ENCODE measurements at places on chromosomes 3 and 15. TPM values are rescaled to one million over a fixed set of nuclear protein-coding genes. Genes with fewer than 3 reads are reported as not detected.

The ZKSCAN7 gene
- total RNA-seq: 13.0 TPM

The NCEH1 gene
- 2.7 TPM for total RNA-seq

The WDR48 gene
- total RNA-seq: 31.7 TPM

The PLSCR2 gene
- total RNA-seq: 5.1 TPM

The HES1 gene
- 49.4 TPM for total RNA-seq

DNA sequence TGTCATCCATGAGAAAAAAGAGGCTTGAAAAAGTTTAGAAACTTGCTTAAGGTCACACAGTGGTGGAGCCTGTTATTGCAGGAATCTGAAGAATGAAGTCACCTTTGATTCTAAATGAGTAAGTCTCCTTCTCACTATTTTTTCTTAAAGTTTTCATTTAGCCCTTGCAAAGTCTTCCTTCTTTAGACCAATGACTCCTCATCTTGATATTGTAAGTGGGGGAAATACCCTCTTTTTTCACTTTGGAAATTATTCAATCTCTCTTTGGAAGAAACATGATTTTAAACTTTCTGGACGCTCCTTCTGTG, 787 bp upstream of the SLMAP start:
- DNase-seq: peak; percentile 42

GRCh38 chr3:8873740-8874139, 89.5 kb downstream of the RAD18 start:
- DNase-seq: no peak

DNA sequence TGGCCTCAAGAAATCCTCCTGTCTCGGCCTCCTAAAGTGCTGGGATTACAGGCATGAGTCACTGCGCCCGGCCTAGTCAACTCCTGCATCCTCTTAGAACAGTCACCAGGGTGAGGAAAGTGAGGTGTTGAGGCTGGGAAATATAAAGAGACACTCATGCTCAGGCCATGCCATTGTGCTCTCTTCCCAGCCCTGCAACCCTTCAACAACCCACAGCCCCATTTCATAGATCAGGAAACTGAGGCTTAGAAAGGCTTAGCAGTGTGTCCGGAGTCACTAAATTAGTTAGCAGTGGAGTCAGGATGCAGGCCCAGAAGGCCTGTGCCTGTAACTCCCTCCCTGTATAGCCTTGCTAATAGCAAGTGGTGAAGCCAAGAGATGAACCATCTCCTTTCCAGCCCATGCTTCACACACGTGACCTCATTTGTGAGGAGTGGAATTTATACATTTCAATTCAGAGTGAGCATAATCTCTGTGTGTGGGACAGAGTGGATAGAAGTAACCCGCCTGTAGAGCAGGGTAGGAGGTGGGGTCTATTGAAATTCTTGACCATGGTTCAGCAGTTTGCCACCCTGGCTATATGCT, 51.7 kb upstream of the USP3 start:
- DNase-seq: no peak

DNA sequence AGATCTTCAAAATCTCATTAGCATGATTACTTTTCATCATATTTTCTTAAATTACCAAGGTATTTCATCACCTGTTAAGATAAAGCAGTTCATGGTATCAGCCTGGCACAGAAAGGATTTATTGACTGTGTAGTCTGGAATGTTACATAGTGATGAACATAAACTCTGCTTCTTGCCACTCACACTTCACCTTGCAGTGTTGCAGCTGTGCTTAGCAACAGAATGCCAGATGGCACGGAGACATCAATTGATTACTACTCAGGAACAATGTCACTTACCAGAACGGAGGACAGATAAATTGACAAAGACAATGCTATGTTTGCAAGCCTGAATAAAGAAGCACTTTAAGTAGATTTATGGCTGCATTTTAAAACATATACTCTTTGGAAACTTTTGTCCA, 15.0 kb upstream of the BCHE start:
- DNase-seq: no peak

DNA sequence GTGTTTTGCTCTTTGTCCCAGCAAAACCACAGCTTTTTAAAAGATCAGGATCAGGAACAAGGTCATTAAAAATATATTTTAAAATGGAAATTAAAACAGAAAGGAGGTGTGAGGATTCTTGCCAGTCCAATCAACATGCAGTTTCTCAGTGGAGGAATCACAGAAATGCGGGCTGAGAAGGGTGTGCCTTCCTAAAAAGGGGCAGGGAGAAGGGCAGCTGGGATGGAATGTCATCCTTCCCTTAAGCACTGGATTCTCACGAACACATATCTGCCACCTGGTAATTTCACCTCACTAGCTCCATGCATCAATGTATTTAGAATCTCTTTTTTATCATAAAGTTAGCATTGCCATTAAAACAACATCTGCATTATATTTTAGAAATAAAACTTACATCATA, 21.4 kb downstream of the ABI3BP start:
- no peak for DNase-seq

- DNase-seq: peak; percentile 87
Observed at GRCh38 chr3:67654099-67654843, at the start of gene SUCLG2. Gene SUCLG2 (minus strand): TSS chr3:67654612. CDS start chr3:67654586, 26 bp downstream.

DNA sequence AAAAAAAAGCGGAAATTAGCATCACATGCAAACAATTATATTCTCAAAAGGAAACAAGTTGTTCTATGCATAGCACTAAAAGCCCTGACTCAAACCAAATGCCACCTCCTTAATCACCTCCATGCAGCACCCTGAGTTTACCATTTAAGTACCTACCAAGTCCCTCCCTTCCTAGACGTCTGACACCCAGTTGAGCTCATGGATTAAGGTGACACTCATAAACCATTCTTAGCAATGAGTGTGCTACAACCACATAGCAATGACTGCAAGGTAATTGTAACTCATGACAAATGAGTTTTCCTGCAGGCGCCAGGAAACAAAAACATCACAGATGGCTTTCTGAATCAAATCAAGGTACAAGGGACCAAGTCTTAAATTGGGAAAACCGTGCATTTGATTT, 32.0 kb downstream of the WWTR1 start:
- no peak for DNase-seq

DNA sequence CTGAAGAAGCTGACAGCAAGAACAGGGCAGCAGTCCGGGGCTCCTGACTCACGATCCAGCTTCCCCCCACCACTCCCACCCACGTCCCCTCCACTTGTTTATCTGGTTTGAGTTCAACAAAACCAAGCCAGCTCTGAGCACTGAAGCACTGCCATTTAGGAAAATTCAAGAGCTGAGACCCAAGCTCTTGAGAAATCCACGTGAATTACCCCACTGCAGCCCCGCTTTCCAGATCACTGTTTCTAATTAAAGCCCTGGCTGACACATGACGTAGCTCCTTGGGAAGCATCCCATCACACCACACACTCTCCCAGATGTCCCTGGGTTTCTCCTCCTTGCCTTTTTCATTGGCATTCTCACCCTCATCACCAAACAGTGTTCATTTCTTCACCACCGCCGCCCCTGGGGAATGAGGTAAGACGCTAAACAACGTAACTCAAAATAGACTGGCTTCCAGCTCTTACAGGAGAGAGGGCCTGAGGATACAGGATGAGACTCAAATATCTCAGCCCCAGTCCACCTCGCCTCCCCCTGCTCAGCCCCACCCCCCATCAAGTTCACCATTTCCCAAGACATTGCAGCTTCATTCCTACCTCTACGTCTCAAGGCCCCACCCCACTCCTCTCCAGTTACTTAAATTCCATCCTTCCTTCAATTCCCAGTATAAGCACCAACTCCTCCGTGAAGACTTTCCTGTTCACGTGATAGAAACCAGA, 95.4 kb downstream of the SRGAP3 start:
- DNase-seq: peak; percentile 63

DNA sequence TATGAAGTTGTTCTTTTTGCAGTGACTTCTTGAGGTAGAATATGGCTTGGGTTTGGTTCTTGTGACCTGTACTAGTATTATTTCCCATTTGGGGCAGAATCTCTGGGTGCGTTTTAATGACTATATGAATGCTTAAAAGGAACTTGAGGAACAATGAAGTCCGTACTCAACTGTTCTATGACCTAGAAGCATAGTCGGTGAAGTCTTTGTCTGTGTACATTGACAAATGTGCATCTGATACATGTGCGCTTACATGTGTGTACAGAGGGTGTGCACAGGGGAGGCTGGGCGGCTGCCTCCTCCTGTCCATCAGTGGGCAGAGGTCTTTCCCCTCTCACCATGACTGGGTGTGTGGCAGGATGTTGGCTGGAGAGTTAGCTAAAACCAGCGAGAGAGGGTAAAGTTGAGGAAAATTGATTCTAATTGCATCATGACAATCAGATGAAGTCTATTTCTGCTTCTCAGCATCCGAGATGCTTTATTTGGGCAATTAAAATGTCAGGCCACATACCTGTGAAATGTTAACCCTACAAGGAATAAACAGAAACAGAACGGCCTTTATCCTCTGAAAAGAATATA, 1.0 kb upstream of the NR2F2 start:
- no peak for DNase-seq

- DNase-seq: no peak
Observed at GRCh38 chr3:179967622-179968021, 69.1 kb downstream of the PEX5L start.

- no peak for DNase-seq
Observed at GRCh38 chr15:40958146-40958545, 4.9 kb downstream of the CHAC1 start.

DNA sequence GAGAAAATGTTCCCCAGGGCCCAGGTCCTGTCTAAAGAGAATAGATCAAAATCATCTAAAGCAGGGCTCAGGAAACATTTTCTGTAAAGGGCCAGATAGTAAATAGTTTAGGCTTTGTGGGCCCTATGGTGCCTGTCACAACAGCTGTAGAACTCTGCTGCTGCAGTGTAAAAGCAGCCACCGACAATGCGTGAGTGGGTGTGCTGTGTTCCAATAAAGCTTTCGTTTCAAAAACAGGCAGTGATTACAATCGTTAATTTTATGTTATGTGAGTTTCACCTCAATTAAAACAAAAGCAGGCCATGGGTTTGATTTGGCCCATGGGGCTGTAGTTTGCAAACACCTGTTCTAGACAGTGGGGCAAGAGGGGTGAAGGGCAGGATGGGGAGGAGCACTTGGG, 12.5 kb upstream of the HEG1 start:
- no peak for DNase-seq

DNA sequence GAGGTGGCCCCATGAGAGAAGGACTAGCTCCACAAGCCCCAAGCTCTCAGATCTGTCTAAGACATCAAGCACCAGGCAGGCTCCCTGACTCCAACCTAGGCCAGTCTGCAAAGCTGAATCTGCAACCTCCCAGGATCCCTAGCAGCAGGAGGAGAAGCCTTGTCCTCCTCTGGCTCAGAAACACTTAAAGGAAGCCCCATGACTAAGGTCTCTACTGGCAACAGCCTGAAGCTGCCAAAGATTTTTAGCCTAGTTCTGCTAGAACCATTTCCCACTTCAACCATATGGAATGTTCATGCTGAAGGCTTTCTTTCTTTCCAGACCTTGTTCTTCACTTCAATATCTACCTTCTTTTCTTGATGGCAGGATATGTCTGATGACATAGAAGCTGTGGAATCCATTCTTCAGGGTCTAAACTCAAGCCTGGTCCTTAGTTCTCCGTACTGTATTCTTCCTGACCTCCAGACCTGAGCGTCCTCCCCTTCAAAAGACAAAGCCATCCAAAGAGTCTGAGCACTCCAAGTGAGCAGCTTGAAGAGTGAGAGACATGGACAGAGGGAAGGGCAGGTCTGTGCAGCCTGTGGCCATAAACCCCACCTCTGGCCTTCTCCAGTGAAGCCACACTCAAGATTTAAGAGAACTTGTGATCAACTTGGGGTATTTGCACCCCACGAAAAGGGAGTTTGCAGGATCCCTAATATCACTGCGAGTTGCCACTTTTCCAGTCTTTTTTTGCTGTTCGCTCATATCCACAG, 23.1 kb downstream of the SST start:
- DNase-seq: no peak
